EH (cell line): ENCODE measurements at places on chromosomes 16 and 17.

GRCh38 chr16:4925791-4926190 is 11.2 kb downstream of the PPL start:
- DNase-seq: no peak

GRCh38 chr17:8041249-8041928 is 2.5 kb downstream of the ALOX15B start:
- DNase-seq: peak; percentile 74

GRCh38 chr16:24273508-24274182 is 17.5 kb downstream of the CACNG3 start:
- DNase-seq: peak; percentile 1

DNA sequence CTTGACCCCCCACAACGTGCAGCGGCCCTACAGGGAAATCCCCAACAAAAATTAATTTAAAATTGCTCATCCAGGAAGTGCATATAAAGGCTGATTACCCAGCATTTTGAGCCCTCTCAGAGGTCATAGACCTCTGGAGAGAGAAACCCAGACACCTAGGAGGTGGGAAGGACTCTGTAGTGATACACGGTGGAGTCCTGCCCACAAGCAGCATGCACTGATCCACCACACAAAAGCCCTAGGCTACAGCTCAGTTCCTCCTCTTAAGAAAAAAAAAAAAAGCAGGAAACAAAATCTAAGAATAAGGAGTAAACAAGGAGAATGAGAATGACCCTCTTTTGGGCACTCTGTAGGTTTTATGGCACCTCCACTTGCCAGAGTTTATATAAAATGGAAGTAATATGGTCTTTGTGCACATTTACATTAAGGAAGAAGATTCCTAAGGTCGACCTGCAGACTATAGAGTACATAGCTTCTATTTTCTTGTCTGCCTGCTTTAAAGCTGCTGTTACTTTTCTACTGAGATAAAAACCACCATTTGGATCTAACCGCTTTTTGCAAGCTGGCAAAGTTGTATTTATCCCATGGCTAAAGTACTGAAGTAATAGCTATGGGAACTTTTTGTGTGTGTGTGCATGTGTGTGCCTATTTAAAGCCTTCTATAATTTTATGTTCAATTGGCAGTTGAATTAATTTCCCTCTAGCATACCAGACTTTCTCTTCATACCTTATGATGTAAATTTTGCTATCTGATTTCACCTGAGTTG is 46.9 kb downstream of the ACSM1 start:
- no peak for DNase-seq

- DNase-seq: no peak
Observed at GRCh38 chr16:62831235-62831850, 795.1 kb upstream of the CDH8 start.

DNA sequence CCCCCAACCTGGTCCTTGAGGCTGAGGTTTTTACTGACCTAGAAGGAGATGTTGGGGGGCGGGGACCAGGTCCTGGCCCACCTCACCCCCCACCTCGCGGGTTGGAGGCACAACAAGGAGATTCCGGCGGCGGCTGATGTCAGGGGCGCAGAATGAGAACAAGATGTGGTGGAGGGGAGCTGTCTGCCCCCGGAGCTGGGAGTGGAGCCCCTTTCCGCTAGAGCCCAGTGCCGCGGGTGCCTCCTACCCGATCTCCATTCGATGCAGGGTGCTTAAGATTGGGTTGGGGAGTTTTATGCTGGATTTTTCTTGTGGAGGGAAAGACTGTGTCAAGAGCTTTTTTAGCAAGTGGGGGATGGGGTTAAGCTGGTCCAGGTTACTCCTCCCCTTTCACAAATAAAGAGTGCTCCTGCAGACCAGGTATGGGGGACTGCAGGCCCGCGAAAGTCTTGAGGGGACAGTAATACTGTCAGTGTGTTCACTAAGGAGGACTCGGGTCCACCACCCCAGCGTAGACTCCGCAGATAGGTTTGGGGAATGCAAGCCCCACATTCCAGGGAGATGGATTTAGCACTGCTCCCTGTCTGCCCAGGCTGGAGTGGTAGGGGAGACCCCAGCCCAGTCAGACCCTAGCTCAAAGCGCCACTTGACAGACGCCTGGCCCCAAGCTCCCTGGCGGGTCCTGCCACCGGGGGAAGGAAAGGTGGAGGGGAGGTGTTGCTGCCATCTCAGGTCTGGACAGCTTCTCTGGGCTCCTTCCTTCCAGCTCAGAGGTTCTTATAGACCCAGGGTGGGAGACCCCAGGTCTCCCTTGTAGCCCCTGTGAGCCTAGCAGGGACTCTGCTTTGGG is 2.0 kb downstream of the CACNA1G start:
- no peak for DNase-seq

GRCh38 chr16:56506941-56507340 is 12.9 kb downstream of the BBS2 start:
- DNase-seq: peak; percentile 69

DNA sequence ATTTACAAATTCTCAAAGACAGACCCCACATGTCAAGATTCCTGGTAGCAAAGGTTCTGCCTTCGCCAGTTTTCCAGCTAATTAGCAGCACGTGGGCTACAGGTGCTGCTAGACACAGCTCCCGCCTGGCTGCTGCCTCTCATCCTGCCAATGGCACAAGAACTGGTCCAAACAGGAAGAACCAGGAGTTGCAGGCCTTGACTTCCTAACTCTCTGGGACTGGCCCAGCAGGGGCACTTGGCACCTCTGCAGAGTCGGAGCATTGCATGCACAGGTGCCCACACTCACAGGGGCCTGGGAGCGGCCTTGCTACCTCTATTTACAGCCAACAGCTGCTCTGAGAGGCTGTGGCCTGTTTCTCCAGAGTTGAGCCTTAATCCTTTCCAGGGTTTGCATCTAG is 39.6 kb downstream of the TK2 start:
- DNase-seq: no peak

DNA sequence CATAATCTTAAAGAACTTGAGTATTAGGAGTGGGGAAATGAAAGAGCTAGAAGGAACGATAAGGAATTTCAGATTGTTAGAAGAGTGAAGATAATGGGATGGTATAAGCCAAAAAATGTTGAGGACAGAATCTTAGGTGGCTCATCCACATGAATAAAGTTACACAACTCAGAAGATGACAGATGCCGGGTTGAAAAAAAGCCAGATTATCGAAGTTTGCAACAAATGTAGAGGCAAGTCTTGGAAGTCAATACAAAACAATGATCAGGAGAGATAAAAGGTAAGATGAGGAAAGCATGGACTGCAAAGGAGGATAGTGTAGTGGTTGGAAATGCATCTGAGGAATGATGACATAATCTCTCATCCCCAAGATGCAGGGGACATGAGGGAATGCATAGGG is 45.1 kb upstream of the TAOK1 start:
- DNase-seq: no peak

DNA sequence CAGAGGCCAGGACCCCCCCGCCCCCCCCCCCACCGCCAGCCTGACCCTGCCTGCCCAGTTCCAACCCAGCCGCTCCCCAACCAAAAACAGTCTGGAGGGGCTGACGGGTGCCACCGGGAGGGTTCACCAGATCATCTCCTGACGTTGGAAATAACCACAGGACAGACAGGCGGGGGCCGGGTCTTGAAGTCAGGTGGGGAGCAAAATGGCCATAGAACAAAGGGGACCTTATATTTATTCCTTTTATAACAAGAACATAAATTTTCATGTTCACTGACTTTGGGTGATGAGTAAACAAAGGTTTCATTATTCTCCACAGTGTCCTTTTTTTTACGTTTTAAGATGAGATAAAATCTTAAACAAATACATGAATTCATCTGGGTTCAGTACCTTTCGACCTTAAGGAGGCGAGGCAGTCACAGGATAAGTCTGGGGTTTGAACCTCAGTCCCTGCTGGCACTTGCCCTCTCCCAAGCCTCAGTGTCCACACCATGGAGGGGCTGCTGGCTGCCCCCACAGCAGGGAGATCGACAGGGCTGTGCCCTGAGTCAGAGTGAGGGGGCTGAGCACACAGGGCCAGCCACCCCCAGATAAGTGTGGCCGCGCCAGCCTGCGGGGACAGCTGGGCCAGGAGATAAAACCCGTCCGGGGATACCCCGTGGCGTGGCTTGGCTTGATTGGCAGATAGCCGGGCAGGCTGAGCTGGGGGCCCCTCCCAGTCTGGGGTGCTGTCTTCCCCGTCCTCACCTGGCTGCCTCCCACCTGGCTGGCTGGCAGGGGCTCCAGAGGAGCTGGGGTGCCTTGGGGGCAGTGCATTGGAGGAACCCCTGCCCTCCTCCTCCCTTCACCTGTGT is 15.0 kb downstream of the SLC7A5 start:
- DNase-seq: no peak

DNA sequence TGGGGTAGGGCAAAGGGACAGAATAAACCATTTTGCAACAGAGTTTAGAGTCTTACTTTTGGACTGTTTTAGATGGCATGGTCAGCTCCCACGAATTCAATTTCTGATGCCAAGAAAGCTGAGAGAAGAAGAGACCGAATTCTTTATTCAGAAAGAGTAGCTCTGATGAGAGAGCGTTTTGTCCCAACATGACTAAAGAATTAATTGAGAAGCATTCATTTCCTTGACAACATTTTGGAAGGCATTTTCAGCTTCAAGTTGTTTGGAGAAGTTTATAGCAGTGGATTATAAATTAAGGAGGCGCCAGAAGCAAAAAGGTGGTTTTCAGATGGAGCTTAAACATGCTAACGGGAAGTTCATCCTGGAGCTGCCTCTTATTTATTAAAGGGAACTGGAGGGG is 12.2 kb downstream of the GAN start:
- DNase-seq: no peak

DNA sequence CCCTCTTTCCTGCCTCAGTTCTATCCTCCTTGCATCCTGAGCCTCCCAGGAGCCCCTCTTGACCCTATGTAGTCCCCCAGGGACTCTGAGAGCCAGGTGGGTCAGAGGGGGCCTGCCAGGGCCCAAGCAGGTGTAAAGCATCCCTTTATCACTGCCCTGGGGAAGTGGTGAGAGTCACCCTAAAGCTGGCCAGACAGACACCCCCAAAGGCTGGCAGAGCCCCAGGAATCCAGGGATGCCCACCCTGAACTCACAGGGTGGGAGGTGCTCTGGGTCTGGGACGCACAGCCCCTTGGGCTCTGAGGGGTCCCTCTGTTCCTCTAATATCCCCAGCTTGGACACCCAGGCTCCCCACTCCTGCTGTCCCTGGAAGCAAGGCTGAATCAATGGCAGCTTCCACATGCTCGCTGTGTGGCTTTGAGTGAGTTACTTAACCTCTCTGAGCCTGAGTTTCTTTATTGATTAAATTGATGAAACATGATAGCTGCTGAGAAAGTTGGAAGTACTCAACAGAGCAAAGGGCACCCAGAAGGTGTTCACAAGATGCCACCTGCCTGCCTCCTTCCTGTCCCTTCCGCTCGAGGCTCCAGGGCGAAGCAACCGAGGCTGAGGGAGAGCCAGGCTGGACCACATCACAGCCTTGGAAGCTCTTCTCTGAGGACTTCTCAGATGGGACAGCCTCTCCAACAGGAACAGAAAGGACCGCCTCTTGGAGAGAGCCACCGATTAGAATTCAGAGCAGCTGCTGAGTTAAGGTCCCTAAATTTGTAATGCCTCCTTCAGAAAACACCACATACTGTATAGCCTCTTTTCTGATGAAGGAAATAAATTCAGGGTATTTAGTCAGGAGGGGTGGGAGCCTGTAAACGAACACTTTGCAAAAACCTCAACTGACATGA is 67.1 kb upstream of the DOC2B start:
- no peak for DNase-seq

GRCh38 chr16:1332618-1333148 is 762 bp upstream of the BAIAP3 start:
- no peak for DNase-seq

DNA sequence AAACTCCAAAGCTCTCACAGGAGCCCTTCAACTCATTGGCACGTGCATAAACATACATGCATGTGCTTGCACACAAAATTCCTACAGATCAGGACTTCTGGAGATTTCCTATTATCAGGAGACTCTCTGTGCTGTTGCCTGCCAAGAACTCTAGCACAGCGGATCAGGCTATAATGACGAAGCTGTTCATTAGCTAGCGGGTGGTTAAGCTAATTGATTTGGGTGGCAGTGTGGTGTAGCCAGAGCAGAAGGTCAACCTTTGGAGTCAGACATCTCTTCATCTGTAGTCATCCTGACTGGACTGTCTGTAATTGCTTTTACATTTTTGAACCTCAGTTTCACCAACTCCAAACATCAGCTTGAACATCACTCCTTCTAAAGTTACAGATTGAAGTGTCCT is 69.0 kb downstream of the KIF2B start:
- no peak for DNase-seq

- no peak for DNase-seq
Observed at GRCh38 chr16:74511961-74512360, 90.7 kb upstream of the CLEC18B start.

DNA sequence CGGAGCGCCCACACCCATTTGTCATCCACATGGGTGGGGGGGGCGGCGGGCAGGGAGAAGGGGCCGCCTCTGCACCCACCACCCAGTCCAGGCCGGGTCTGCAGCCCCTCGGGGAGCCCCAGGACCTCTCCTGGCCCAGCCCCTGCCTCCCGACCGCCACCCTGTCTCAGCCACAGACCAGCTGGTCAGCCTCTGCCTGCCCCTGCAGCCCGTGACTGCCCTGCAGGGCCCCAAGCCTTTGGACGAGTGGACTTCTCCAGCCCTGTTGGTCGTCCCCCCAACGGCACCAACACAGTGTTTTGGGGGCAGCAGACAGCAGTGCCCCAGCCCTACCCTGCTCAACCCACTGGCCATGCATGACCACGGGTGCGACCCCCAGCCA is 1.2 kb downstream of the PRR35 start:
- no peak for DNase-seq

- DNase-seq: peak; percentile 80
Observed at GRCh38 chr17:50495918-50496317, 12.3 kb upstream of the MYCBPAP start.

DNA sequence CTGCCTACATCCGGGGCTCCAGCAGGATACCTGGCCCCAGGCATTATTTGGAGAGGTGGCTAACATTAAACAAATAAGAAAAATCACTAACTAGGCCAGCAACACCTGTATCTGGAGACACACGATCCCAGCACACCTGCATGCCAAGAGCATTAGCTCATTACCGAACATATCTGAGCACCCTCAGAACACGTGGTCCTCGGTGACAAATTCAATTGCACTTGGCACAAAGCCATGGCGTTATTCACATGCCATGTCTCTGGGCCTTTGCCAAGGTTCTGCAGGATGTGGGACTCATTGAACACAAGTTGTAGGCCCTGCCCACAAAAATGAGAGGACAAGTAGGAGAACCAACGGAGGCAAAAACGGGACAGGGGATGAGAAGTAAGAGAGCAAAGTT is 552.3 kb downstream of the TOX3 start:
- DNase-seq: peak; percentile 3
